ENCODE measurements at places on chromosomes 3 and 15. TPM values are rescaled to one million over a fixed set of nuclear protein-coding genes. Genes with fewer than 3 reads are reported as not detected.

- no peak for DNase-seq
Measured at GRCh38 chr3:125077864-125078263, 22.1 kb upstream of the HEG1 start.

GRCh38 chr3:59968513-59969045 lies 918.8 kb upstream of the CFAP20DC start:
- DNase-seq: no peak

- DNase-seq: no peak
Measured at GRCh38 chr3:158272081-158272480, 162.2 kb downstream of the RSRC1 start.

DNA sequence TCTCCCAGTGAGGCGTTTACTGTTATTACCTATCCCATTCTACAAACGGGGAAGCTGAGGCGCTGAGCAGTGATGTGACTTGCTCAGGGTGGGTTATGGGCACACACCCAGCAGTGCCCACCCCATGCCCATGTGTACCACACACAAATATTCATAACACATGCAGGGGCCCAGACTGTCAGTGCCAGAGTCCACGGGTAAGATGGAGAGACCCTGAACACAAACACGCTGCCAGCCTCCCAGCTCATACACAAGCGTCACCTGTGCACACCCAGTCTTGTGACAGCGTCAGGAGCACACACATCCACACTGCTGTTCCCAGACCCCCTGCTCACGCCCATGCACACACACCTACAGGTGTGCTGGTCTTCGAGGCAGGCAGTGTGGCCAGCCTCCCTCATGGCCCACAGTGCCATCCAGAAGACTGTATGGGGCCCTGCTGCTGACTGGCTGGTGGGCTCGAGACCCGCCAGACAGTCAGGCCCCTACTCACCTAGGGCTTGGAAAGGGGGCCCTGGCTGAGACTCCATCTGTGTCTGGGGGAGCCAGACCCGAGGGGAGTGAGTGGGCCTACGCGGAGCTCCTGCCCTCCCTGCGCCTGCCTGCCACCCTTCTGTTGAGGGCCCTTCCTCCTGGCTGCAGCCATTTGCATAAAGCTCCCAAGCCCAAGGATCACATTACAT lies 39.4 kb downstream of the DNAJB8 start:
- no peak for DNase-seq

DNA sequence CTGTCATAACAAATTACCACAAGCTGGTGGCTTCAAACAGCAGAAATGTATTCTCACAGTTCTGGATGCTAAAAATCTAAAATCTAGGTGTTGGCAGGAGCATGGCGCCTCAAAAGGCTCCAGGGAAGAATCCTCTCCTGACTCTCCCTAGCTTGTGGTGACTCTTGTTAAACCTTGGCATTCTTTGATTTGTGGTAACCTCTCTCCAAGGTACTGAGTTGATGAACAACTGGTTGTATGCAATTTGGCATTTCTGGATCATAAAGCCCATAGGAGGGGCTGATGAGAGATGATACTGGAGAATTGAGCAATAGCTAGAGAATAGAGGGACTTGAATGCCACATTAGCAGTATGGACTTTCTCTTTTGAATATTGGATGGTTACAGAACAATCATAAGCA lies 821.8 kb downstream of the TBL1XR1 start:
- no peak for DNase-seq

DNA sequence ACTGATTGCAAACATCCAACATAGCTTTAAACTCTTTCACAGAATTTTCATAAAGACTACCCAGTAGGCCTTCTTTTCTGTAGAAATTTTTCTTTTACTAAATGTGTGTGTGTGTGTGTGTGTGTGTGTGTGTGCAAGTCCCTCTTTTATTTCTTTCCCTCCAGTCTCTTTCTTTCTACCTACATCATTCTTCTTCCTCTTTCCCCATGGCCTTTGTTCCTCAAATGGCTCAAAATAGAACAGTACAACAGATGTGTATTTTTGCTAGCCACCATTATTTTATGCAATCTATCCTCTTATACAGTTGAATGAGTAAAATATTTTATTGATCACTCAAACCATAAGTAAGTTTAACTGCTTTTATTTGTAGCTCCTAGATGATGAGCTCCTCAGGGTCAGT lies 76.4 kb downstream of the USF3 start:
- DNase-seq: no peak

- peak; percentile 85 for DNase-seq
Measured at GRCh38 chr3:136818191-136818768, 646 bp upstream of the SLC35G2 start.

- DNase-seq: peak; percentile 96
Measured at GRCh38 chr15:31262901-31263671, 63.5 kb upstream of the KLF13 start.

DNA sequence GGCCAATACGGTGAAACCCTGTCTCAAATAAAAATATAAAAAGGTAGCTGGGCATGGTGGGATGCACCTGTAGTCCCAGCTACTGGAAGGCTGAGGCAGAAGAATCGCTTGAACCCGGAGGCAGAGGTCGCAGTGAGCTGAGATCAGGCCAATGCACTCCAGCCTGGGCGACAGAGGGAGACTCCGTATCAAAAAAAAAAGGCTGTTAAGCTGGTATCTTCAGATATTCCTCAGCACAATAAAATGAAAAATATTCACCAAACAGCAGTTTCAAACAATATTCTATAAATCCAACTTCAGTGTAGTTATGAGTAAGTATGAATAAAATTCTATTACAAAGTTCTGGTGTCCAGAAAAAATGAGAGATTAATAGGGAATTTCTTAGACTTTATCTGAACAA lies 14.2 kb downstream of the DENND4A start:
- no peak for DNase-seq

DNA sequence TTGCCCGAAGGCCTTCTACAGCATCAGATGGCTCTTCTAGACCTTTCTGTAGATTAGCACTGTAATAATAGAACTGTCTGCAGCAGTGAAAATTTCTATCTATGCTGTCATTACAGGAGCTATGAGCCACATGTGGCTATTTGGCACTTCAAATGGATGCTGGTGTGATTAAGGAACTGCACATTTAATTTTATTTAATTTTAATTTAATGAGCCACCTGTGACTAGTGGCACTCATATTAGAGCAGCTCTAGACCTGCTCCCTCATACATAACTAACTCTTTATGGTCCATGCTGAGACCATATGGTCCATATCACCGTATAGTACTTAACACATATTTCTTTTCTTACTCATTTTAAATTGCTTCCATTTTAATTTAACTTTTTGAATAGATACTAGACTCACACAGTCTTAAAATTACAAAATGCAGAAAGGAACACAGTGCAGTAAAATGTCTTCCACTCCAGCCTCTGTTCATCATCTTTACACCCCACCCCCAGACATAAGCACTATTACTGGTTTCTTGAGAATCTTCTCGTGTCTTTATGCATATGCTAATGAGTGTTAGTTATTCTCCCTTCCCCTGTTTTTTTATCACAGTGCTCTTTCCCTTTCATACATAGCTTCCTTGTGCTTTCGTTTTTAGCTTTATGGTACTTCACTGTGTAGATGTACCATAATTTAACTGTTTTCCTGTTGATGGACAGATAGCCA lies 9.6 kb downstream of the LSM3 start:
- no peak for DNase-seq

DNA sequence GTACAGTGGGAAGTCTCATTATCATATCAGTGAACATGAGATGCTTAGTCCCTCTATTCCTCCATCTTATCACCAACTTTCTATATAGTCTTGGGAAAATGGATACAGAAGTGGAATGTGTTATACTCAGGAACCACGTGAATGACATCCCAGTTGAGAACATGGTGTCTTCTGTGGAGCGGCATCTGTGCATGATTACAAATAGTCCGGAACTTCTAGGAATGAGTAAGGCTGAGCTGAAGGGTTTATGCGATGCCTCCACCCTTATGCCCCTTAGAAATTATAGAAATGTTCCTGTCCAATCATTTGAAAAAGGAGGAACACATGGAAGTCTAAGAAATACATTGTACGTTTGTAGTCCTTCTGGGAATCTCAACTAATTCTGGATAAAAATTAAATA lies 64.8 kb upstream of the TMEM108 start:
- DNase-seq: no peak

DNA sequence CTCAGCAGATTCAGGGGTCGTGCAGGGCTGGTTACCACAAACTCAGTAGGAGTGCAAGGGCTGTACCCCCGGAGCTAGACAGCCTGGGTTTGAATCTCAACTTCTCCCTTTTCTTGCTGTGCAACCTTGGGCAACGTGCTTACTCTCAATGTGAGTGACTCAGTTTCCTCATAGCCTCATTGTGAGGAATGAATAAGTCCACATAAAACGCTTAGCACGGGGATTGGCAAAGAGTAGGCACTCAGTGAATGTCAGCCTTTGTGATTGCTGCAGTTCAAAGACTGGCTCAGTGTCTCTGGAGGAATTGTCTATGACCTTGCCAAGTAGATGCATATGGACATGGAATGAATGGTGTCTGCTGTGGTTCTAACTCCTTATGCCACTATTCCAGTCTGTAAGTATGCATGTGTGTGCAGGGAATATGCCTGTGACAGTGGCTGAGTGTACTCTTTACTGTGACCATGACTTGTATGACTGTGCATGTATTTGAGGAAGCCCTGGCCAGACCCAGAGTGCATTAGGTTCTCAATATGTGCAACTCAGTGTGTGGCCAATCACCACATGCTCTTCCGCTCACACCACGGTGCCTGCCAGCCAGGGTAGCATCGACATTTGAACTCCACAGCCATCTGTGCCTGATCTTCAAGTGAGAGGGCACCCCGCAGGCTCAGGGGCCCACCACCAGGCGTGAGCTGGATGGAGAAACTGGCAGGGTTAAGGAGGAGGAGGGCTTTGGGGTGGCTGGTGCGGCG lies 900 bp upstream of the HYAL3 start:
- DNase-seq: peak; percentile 95

- no peak for DNase-seq
Measured at GRCh38 chr3:127008236-127008635, 25.3 kb downstream of the PLXNA1 start.

DNA sequence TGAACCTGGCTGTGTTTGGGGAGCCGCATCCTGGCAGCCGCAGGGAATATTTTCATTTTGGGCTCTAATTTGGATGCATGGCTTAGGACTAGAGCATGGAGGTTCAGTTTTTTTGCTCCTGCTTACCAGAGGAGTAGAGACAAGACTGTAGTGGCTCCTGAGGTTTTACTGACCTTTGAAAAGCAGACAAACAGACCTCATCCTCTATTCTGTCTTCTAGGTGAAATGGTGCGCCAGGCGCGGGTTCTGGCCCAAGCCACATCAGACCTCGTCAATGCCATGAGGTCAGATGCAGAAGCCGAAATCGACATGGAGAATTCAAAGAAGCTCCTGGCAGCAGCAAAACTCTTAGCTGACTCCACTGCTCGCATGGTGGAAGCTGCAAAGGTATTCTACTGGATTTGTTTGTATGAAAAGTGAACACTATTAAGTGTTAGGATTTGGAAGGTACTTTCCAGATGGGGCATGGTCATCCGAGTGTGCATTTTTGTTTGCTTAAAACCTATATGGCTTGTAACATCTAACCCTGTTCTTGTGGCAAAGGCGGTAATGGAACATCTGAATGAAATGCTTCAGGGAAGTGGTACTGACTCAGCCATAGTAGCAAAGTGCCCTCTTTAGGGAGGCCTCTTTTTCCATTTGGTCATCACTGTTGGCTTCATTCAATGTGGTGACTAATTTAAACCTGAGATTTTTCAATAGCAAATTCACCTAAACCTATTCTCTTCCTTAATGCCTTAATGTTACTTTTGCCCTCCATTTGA lies 330.7 kb upstream of the TPM1 start:
- DNase-seq: peak; percentile 36

DNA sequence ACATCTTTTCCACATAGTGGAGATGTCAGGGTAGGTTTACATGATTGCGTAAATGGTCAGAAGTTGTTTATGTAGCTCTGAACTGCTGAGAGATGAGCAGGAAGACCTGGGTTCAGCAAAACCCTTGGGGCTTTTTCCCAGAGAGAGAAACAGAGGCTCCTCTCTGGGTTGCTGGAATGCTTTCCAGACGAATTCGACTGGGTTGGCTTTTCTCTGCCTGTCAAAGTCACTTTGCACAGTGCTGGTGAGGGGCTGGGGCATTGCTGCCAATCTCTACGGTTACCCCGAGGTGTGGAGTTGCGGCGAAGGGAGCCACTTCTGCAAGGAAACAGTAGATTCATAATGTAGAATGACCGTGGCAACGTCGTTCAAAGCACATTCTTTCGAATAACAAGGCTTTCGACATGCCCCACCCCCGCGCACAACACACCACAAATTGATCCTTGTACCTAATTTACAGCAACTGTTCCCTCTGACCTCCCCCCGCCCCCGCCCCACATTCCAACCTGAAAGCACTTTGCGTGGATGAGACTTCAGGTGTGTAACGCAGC lies 950 bp upstream of the CNTN4 start:
- DNase-seq: peak; percentile 3

DNA sequence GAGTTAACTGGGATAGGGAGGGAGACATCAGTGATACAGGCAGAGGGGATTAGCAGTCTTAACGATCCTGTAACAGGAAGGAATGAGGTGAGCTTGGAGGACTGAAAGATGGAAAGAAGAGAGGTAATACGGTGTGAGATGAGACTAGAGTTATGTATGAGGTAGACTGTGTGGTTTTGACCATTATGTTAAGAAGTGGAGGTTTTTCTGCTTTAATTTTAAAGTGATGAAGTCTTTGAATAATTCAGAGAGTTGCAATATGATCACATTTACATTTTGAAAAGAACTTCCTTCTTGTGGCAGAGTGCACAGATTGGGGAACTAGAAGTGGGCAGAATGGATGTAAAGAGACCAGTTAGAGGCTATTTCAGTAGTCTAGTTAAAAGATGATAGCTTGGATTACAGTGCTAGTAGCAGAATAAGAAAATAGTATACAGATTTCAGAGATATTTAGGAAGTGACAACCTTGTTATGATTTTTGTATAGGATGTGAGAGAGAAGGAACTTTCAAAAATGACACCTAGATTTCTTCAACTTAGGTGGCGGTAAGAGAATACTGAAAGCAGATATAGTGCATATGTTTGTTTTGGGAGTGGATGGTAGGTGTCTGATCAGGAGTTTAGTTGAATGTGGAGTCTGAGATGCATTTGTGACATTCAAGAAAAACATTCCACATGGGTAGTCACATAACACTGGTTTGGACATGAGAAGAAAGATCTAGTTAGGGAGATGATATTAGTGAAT lies 40.5 kb downstream of the STT3B start:
- DNase-seq: no peak

DNA sequence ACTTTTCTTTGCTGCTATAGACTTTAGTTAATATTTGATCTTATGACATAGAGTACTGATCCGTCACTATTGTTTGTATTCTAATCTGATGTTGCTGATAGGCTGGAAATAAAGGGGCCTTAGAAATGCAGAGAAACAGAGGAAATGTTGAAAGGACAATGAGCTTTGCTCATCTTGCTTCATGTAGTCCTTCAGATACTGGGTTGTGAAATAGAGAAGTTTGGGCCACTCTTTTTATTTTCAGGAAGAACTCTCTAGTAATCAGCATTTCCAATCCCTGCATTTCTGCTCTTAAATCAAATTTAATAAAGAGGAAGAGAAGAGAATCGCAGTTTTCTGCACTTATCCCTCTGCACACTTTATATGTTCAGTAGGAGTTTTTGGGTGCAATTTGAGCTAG lies 192.8 kb upstream of the THBS1 start:
- DNase-seq: no peak

GRCh38 chr3:185311991-185312390 lies 50.9 kb upstream of the MAP3K13 start:
- DNase-seq: no peak

GRCh38 chr3:133092681-133093080 lies 54.5 kb downstream of the TMEM108 start:
- no peak for DNase-seq

PCOLCE2 gene
- 1.1 TPM for total RNA-seq

FAM174B gene
- 4.6 TPM for total RNA-seq

DNASE1L3 gene
- total RNA-seq: 2.3 TPM

COL6A6 gene
- total RNA-seq: not detected

UROC1 gene
- not detected for total RNA-seq

KCNMB2 gene
- not detected for total RNA-seq

PARL gene
- 68.0 TPM for total RNA-seq

P4HTM gene
- 28.7 TPM for total RNA-seq

Data from bronchial epithelial cell (primary cell).